ENCODE measurements at places on chromosomes 13 and 19.

DNA sequence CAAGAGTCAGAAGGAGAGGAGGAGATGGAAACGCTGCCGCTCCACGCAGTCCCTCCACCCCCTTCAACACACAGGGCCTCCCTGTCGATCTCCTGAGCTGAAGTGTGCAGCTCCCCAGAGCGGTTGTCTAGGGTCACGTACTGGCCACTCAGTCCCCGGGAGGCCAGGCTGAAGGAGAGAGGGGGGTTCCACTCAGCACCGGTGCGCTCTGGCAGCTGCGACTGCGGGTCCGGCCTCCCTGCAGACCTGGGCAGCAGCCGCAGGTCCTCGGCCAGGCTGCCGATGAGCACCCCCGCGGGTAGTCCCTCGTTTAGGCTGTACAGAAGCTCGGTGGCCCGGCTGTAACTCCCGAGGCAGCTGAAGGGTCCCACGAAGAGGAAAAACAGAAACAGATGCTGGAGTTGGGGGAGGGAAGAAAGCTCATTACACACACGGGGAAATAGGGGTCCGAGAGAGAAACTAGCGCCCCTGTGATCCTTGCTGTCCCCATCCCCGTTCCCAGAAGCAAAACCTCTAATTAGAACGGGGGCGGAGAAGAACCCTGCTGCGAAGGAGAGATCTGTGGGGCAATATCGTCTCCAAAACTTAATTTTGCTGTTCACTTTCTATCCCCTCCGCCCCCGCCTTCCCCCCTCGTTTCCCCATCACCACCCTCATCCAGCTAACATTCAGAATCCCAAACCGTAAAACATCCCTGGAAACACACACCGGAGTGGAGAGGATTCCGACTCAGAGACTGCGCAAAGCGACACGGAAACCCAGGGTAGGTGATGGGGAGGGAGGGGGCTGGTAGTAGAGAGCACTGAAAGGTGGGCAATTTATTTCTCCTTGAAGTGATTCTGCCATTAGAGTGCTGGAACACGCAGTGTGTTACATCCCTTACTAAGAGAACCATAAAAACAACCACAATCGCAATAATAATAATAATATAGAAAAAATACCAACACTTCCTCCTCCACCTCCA is 1.8 kb downstream of the PCDH20 start:
- DNase-seq = no peak

GRCh38 chr13:43307921-43308433 is 284.6 kb downstream of the DNAJC15 start:
- no peak for DNase-seq

DNA sequence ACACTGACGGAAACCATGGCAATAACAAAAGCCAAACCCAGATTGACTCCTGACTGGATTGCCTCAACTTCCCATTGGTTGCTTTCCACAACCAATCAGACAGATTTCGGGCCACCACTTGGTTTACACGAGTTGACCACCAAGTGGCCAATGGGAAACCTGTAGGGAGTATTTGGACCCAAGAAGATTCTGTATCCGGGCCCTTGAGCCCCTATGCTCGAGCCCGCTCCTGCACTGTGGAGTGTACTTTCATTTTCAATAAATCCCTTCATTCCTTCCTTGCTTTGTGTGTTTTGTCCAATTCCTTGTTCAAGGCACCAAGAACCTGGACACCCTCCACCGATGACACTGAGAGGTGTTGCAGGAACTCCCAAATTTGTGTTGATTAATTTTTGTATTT is 24.1 kb upstream of the URI1 start:
- no peak for DNase-seq

GRCh38 chr13:23636360-23636759 is 66.1 kb downstream of the TNFRSF19 start:
- no peak for DNase-seq

DNA sequence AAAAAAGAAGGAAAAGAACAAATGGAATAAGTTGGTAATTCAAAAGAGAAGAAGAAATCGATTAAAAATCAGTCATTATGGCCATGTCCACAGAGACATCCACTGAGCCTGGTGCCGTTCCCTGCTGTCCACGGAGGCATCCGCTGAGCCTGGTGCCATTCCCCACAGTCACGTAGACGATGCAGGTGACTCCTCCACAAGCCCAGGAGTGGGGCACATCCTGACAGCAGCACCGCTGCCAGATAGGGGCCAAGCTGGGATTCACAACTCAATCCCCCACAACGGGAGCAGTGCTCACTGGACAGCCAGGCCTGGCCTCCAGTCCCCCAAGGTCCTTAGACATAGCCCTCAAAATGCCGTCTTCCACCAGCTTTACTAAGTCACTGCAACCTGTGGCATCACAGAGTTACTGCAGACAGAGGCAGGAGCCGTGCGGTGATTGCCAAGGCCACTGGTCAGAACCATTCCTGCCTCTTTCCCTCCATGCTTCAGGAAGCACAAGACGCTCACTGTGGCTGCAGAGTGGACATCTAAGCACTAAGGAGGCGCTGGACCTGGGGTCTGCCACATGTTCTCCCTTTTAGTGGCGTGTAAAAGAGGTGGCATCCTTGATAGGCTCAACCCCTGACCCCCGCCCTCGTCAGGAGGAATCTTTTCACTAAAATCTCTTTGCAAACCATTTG is 131.5 kb upstream of the SPACA7 start:
- no peak for DNase-seq

- no peak for DNase-seq
These were observed 193.6 kb downstream of the KCNRG start for GRCh38 chr13:50208826-50209335.

- DNase-seq = peak; percentile 15
These were observed 1.8 kb downstream of the RAP2A start for GRCh38 chr13:97435794-97436193.

- DNase-seq = no peak
These were observed 53.6 kb downstream of the SLC10A2 start for GRCh38 chr13:103012646-103013045.

DNA sequence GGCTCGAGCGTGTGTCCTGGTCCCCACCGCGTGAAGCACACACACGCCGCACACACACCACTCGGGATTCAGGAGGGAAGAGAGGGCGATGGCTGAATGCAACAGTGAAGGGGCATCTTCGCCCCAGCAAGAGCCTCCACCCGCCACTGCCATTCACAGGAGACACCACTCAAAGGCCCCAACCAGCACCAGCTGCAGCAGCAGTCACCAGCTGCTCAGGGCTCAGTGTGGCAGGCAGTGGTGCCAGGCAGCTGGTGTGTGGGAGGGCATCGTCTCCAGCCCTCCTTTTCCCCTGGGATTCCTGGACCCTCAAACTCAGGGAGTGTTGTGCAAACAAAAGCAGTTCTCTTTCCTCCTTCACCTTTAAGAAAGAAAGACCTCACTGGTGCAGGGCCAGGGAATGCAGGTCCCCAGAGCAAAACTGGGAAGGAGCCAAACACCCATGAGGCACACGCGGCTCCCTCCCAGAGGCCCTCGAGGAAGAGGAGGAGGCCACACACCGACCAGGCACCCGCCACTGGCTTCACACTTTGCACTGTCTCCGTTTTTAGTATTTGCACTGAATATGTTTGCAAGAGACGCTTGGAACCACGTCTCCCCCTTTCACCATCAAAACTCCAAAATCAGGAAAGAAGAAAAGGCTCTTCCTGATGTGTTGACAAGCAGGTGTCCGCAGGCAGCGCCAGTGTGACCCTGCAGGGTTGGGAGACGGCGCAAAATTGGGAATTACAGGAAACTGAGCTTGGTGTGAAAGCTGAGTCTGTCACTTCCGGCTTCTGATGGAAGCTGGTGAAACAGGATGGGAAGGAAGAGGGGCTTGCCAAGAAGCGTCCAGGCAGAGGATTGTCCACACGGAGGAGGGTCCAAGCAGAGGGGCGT is 26.4 kb upstream of the F7 start:
- DNase-seq = no peak
